ENCODE measurements at places on chromosomes 2 and 18.

- DNase-seq: no peak
These were observed 23.1 kb upstream of the ATG16L1 start for GRCh38 chr2:233228376-233228775.

GRCh38 chr18:33114749-33115148, 325.8 kb downstream of the CCDC178 start:
- DNase-seq: no peak

- DNase-seq: no peak
These were observed 157.4 kb downstream of the SOX11 start for GRCh38 chr2:5849562-5849961.

GRCh38 chr2:219512524-219513216, 1.6 kb upstream of the ASIC4 start:
- no peak for DNase-seq

DNA sequence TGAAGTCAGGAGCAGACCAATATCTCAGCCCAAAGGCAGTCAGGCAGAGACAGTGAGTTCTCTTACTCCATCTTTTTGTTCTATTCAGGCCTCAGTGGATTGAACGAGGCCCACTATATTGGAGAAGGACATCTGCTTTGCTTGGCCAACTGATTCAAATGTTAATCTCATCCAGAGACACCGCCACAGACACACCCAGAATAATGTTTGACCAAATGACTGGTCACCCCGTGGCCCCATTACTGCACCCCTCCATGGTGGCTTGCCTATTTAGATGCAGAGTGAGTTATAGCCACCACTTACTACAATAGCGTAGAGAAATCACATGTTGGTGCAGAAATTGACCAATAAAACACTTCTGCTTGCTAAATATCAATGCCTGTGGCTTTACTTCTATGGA, 88.1 kb downstream of the HRH4 start:
- no peak for DNase-seq

DNA sequence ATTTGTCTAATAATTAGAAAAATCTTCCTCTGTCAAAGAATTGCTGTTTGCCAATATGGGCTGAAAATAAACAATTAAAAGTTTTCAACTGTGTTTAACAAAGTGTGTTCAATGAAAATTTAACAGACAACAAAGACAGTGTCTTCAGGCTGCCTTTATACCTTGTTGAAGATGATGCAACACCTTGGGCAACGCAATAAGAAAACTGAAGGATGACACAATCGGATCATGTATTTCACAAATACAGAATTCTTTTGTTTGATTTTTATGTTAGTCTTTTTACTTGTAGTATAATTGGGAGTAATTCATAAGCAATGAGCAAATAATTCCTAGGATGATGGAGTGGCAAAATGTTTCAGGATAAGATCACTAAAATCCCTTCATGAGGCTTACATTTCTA, 27.8 kb downstream of the CHN1 start:
- no peak for DNase-seq

GRCh38 chr2:68824831-68825230, 46.4 kb downstream of the BMP10 start:
- no peak for DNase-seq
